ENCODE measurements at places on chromosomes 5 and 9. TPM values are rescaled to one million over a fixed set of nuclear protein-coding genes. Genes with fewer than 3 reads are reported as not detected.

- DNase-seq, result no peak
Observed at GRCh38 chr9:74431467-74431866, 65.7 kb upstream of the RORB start.

DNA sequence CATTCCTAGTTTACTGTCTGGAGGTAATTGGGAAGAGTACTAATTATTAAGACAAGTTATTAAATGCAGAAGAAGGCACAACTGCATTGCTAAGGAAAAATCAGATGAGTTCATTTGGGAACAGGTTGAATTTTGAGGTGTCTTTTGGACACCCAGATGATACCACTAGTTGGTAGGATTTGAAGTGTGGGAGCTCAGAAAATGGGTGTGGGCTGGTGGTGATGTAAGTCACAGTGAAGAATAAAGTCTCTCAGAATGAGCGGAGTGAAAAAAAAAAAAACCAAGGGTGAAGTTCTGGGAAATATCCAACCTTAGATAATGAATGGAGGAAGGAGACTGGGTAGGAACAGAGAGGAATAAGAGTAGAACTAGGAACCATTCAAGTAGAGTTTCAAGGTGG lies 35.6 kb upstream of the MYORG start:
- no peak for DNase-seq

GRCh38 chr5:4137781-4138180 lies 542.1 kb downstream of the IRX1 start:
- no peak for DNase-seq

DNA sequence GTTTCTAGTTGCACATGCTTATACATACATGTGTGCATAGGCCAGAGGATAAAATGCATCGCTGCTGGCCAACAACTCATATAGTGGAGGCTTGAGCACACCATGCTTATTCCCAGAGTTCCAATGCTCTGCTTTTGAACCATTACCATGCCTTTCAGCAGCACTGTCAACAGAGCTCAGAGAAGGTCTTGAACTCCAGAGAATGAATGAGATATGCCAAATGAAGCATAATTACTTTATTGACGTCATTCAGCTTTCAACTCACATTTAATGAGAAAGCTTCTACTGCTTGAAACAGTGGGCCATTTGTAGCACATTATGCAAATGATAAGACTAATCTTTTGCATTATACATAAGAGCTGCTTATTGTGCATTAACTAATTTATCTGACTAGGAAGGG lies 765.3 kb upstream of the GRAMD2B start:
- DNase-seq, result no peak

DNA sequence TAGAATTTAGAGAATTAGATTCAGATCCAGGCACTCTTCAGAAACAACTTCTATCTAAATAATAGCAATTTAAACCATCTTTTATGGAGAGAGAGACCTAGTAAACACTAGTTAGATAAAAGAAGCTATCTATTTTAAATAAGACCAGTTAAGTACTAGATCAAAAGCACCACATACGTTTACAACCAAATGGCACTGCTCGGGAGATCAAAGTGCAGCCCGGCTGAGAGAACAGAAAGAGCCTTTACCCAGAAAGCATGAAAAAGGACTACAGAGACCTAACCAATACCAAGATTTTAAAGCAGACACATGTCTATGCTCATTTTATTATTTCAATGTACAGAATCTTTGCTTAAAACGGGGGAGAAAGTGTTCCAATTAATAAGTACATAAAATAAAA lies 30.8 kb downstream of the LIX1 start:
- peak; percentile 64 for DNase-seq

- peak; percentile 51 for DNase-seq
Observed at GRCh38 chr5:164191240-164191639, 685.8 kb downstream of the MAT2B start.

Gene C7
- total RNA-seq, result 14.7 TPM

Gene PCDHGB5
- total RNA-seq, result 3.1 TPM
